Aorta (tissue), 5 donors: ENCODE measurements at places on chromosomes 3 and 15. TPM values are rescaled to one million over a fixed set of nuclear protein-coding genes. Genes with fewer than 3 reads are reported as not detected.

GOLGA8G gene
- polyA plus RNA-seq: 0.13 TPM

BCL6 gene
- 60.8 TPM for polyA plus RNA-seq

ELL3 gene
- polyA plus RNA-seq: 7.8 TPM

LINGO1 gene
- polyA plus RNA-seq: 1.0 TPM

ADAMTS7 gene
- polyA plus RNA-seq: 30.0 TPM

CELF6 gene
- polyA plus RNA-seq: 7.7 TPM

ZNF654 gene
- 3.0 TPM for polyA plus RNA-seq

WNT5A gene
- 0.13 TPM for polyA plus RNA-seq

AGBL1 gene
- polyA plus RNA-seq: not detected

STRA6 gene
- 0.49 TPM for polyA plus RNA-seq

- no peak for DNase-seq
- H3K36me3 ChIP-seq: no peaks in the 10 kb centered on the region
- no peak overlapping the region for H3K27ac ChIP-seq
These were observed 222.0 kb downstream of the STT3B start for GRCh38 chr3:31754575-31755278.

DNA sequence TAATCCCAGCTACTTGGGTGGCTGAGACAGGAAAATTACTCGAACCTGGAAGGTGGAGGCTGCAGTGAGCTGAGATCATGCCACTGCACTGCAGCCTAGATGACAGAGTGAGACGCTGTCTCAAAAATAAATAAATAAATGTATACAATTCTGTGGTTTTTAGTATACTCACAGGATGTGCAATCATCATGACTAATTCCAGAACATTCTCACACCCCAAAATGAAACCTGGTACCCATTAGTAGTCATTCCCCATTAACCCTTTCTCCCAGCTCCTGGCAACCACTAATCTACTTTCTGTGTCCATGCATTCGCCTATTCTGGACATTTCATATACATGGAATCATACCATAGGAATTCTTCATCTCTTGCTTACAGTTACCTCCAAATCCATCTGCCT is 44.5 kb downstream of the LRRFIP2 start:
- H3K27me3 ChIP-seq: no peaks in the 10 kb centered on the region
- no peak overlapping the region for H3K4me3 ChIP-seq
- DNase-seq: no peak
- no peak overlapping the region for H3K27ac ChIP-seq

GRCh38 chr15:77720173-77720572 is 87.5 kb upstream of the LINGO1 start:
- H3K4me3 ChIP-seq: no peak overlapping the region
- H3K36me3 ChIP-seq: no peaks in the 10 kb centered on the region
- DNase-seq: no peak
- no peaks in the 10 kb centered on the region for H3K27me3 ChIP-seq
- H3K27ac ChIP-seq: no peak overlapping the region

DNA sequence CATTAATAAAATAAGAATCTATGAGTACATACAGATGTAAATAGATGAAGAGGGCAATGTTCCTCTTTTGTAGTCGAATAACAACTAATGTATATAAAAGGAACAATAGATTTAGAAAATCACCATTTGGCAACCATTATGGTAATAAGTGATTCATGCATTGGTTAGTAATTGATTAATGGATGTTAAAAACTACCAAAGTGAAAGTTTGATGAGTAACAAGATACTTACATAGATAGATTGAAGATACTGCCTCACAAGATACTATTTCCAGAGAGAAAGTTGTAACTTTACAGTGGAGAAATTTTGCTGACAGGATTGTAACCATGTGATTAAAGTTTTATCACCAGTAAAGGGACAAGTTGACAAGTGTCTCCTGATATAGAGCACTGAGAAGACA is 55.0 kb downstream of the TCF12 start:
- H3K36me3 ChIP-seq: no peaks in the 10 kb centered on the region
- no peak for DNase-seq
- H3K4me3 ChIP-seq: no peak overlapping the region
- H3K27me3 ChIP-seq: no peaks in the 10 kb centered on the region
- no peaks in the 10 kb centered on the region for H3K4me1 ChIP-seq
- no peak overlapping the region for H3K27ac ChIP-seq

- H3K27ac ChIP-seq: no peak overlapping the region
- H3K4me3 ChIP-seq: no peak overlapping the region
- DNase-seq: no peak
- no peaks in the 10 kb centered on the region for H3K4me1 ChIP-seq
- no peaks in the 10 kb centered on the region for H3K27me3 ChIP-seq
These were observed 117.2 kb upstream of the PLXNA1 start for GRCh38 chr3:126865736-126866135.

GRCh38 chr3:65939801-65940246 is 98.9 kb downstream of the MAGI1 start:
- H3K4me1 ChIP-seq: peaks cover 2% of the 10 kb centered on the region
- no peak for DNase-seq
- no peaks in the 10 kb centered on the region for H3K36me3 ChIP-seq
- no peak overlapping the region for H3K4me3 ChIP-seq
- H3K27me3 ChIP-seq: no peaks in the 10 kb centered on the region

GRCh38 chr3:77313843-77314242 is 273.9 kb downstream of the ROBO2 start:
- H3K4me1 ChIP-seq: peaks cover 3% of the 10 kb centered on the region
- no peaks in the 10 kb centered on the region for H3K36me3 ChIP-seq
- no peaks in the 10 kb centered on the region for H3K27me3 ChIP-seq

DNA sequence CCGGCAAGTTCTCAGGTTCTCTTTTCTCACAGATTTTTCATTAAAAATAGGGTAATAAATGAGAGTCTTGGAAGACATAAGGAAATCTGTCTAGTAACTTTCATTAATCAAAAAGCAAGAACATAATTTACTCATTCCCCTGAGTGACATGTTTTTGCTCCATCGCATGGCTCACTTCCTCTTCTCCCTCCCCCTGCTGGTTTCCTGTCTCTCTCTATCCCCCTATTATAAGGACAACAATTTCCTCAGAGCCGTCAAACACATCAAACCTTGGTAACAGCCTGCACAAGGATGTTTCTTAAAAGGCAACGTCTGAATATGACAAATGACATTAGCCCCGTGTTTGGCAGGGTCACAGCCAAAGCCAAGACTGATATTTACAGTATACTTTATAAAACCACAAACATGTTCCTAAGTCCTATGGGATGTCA is 1149.6 kb downstream of the IGSF11 start:
- no peaks in the 10 kb centered on the region for H3K4me1 ChIP-seq
- no peaks in the 10 kb centered on the region for H3K36me3 ChIP-seq
- H3K27me3 ChIP-seq: no peaks in the 10 kb centered on the region
- H3K4me3 ChIP-seq: no peak overlapping the region
- DNase-seq: no peak

DNA sequence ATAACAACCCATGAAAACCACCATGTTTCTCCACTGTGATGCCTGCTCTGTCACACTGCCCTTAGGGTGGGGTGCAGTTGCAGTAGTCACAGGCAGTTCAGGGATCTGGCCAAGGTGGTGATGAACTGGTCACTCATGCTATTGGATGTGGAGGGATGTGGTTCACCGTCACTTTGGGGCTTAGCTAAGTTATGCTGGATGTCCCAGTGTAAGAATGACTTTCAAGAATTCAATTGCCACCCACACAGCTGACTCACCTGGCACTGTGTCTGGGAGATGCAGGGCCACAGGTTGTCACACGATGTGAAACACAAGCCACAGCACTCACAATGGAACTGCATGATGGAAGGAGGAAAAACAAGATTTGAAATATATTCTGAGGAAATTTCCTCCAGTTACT is 146.1 kb upstream of the CTNNB1 start:
- DNase-seq: no peak
- no peak overlapping the region for H3K4me3 ChIP-seq
- no peaks in the 10 kb centered on the region for H3K4me1 ChIP-seq
- H3K27me3 ChIP-seq: no peaks in the 10 kb centered on the region
- H3K36me3 ChIP-seq: no peaks in the 10 kb centered on the region
- H3K27ac ChIP-seq: no peak overlapping the region

GRCh38 chr3:74167926-74168325 is 446.5 kb downstream of the CNTN3 start:
- H3K36me3 ChIP-seq: no peaks in the 10 kb centered on the region
- DNase-seq: no peak
- no peaks in the 10 kb centered on the region for H3K4me1 ChIP-seq

GRCh38 chr15:31148297-31149087 is 47.0 kb upstream of the TRPM1 start:
- no peaks in the 10 kb centered on the region for H3K27me3 ChIP-seq
- no peak overlapping the region for H3K27ac ChIP-seq
- H3K4me3 ChIP-seq: no peak overlapping the region
- H3K36me3 ChIP-seq: no peaks in the 10 kb centered on the region
- no peaks in the 10 kb centered on the region for H3K4me1 ChIP-seq
- DNase-seq: no peak

GRCh38 chr15:74426404-74427281 is 7.1 kb downstream of the SEMA7A start:
- no peaks in the 10 kb centered on the region for H3K4me1 ChIP-seq
- H3K36me3 ChIP-seq: no peaks in the 10 kb centered on the region
- no peak for DNase-seq
- H3K4me3 ChIP-seq: no peak overlapping the region
- H3K27me3 ChIP-seq: no peaks in the 10 kb centered on the region

GRCh38 chr3:16432714-16433113 is 80.8 kb downstream of the RFTN1 start:
- H3K36me3 ChIP-seq: peaks cover 4% of the 10 kb centered on the region
- H3K27ac ChIP-seq: no peak overlapping the region
- DNase-seq: no peak
- no peak overlapping the region for H3K4me3 ChIP-seq

GRCh38 chr15:68442041-68442440 is 10.1 kb upstream of the ITGA11 start:
- no peaks in the 10 kb centered on the region for H3K4me1 ChIP-seq
- DNase-seq: no peak
- H3K4me3 ChIP-seq: no peak overlapping the region
- no peak overlapping the region for H3K27ac ChIP-seq
- H3K36me3 ChIP-seq: no peaks in the 10 kb centered on the region
- no peaks in the 10 kb centered on the region for H3K27me3 ChIP-seq

- H3K27me3 ChIP-seq: no peaks in the 10 kb centered on the region
- no peaks in the 10 kb centered on the region for H3K4me1 ChIP-seq
- DNase-seq: no peak
- no peaks in the 10 kb centered on the region for H3K36me3 ChIP-seq
These were observed 275.2 kb upstream of the TOPAZ1 start for GRCh38 chr3:43966530-43966929.

DNA sequence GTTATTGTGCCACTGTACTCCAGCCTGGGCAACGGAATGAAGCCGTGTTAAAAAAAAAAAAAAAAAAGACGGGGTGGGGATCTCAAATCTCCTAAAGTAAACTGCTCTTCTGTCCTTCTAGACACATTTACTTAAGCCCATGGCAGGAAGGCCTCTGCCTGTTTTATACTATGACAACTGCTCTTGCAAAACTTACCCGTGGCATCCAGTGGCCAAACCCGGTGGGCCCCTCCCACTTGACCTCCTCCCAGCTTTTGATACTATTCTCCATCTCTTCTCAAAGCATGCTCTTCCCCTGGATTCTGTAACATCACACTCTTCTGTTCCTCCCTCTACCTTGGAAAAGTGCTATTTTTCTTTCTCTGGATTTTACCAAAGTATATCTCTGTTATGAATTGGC is 112.2 kb downstream of the RFTN1 start:
- H3K27ac ChIP-seq: no peak overlapping the region
- no peak overlapping the region for H3K4me3 ChIP-seq
- no peaks in the 10 kb centered on the region for H3K4me1 ChIP-seq
- DNase-seq: no peak
- H3K36me3 ChIP-seq: no peaks in the 10 kb centered on the region

DNA sequence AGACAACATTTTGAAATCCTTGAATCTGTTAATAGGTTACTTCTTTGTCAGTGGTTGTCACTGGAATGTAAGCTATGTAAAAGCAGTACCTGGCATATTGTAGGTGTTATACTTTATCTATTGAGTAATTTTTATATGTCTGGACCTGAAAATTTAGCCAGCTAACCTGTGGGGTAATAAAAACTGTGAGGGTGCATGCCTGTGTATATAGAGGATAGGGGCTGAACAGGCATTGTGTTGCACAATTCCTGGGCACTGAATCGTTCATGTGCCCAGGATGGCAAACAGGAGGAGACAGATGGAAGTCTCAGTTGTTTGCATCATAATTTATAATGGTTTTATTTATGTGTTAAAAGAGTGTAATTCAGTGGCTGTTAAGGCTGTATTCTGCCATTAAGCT is 67.1 kb downstream of the ARMC8 start:
- no peaks in the 10 kb centered on the region for H3K4me1 ChIP-seq
- no peaks in the 10 kb centered on the region for H3K27me3 ChIP-seq
- no peak overlapping the region for H3K27ac ChIP-seq
- H3K36me3 ChIP-seq: no peaks in the 10 kb centered on the region
- H3K4me3 ChIP-seq: no peak overlapping the region

DNA sequence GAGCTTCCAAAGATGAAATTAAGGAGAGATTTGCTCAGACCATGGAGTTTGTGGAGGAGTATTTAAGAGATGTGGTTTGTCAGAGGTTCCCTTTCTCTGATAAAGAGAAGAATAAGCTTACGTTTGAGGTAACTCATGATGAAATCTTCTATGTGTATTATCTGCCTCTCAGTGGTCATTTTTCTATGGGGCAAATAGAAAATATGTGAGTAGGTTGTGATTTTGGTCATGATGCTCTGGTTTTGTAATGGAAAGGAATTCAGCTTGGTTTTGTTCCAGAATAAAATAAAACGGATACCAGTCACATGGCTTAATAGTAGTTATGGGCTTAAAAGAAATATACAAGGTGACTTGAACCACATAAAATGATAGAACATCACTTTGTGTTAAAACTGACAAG is 181.1 kb downstream of the ITPR1 start:
- no peak overlapping the region for H3K27ac ChIP-seq
- H3K27me3 ChIP-seq: no peaks in the 10 kb centered on the region
- H3K4me1 ChIP-seq: no peaks in the 10 kb centered on the region

DNA sequence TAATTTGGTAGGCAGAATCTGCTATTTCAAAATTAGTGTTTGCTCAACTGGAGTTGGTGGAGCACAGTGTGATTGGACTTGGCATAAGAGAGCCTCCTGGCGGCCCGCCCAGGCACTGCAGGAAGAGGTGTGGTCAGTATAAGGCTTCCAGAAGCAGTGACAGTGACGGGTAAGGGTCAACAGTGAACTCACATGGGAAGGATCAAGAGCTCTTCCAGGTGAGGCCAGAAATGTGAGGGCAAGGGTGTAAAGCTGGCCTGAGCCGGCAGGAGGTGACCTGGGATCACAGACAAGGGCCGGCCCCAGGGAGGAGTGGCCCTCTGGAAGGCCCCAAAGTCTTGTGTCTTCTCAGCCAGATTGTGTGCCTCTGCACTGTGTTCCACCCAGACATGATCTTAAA is 93.2 kb upstream of the RNF7 start:
- H3K27ac ChIP-seq: no peak overlapping the region
- H3K27me3 ChIP-seq: no peaks in the 10 kb centered on the region
- peak; percentile 87 for DNase-seq
- no peak overlapping the region for H3K4me3 ChIP-seq

- no peak within 1 kb of the TSS for H3K4me3 ChIP-seq
- H3K27me3 ChIP-seq: no peaks in the 10 kb centered on the region
- H3K36me3 ChIP-seq: no peaks in the 10 kb centered on the region
- no peaks in the 10 kb centered on the region for H3K4me1 ChIP-seq
- DNase-seq: peak; percentile 65
These were observed at the start of gene REC114 for GRCh38 chr15:73442968-73443367. REC114 (plus strand) TSS chr15:73443164; CDS start chr15:73443186, 22 bp downstream.

GRCh38 chr3:99498550-99499234 is 139.7 kb upstream of the COL8A1 start:
- peaks cover 9% of the 10 kb centered on the region for H3K4me1 ChIP-seq
- peak overlapping the region; percentile 93 for H3K27ac ChIP-seq
- DNase-seq: no peak
- no peaks in the 10 kb centered on the region for H3K27me3 ChIP-seq
- H3K36me3 ChIP-seq: no peaks in the 10 kb centered on the region

GRCh38 chr15:20340931-20341661 is 200.5 kb downstream of the GOLGA6L6 start:
- H3K27ac ChIP-seq: no peak overlapping the region
- no peaks in the 10 kb centered on the region for H3K4me1 ChIP-seq
- DNase-seq: peak; percentile 95
- H3K36me3 ChIP-seq: no peaks in the 10 kb centered on the region
- no peak overlapping the region for H3K4me3 ChIP-seq
- no peaks in the 10 kb centered on the region for H3K27me3 ChIP-seq
